ENCODE measurements at places on chromosomes 6 and 20.

DNA sequence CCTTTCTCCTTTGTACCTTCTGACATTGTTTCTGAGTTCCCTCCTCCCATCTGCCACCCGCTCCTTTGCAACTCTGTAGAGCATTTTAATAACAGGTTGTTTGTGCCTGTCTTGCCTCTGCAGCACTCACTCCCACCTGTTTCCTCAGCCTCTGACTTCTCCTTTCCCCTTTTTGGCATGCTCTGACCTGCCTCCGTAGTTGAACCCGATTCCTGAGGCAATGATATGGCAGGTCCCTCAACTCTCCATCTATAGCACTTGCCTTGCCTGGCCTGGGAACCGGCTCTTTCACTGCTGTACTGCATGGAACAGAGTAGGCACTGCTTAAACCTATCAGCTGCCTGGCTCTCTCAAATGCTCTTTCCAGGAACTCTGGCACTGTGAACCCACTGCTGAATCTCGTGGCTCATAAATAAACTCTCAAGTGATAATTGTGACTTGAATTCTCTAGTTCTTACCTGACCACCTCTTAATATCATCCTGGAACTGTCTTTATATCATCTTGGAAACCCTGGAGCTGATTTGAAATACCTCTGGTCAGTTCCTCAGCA lies 50.3 kb downstream of the UTRN start:
- no peak for DNase-seq

DNA sequence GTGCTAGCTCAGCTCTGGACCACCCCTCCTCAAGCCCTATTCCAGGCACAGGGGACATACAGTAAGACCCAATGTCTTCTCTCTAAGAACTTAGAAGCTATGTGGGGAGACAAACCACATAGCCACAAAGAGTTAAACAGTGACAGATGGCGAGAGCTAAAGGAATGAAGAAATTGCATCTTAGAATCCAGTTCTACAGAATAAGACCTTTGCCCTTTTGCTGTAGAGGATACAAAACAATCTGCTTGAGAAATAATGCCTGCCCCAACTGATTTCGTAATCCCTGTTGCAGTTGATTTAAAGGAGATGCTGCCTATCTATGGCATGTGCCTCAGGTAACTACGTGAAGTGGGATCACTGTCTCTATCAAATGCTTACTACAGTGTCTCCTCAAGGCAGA lies 31.2 kb downstream of the TNFRSF21 start:
- no peak for DNase-seq

- DNase-seq, result no peak
Measured at GRCh38 chr6:21201637-21202350, 391.8 kb upstream of the SOX4 start.

GRCh38 chr20:63212792-63213191 lies 3.1 kb downstream of the YTHDF1 start:
- no peak for DNase-seq

GRCh38 chr6:67560068-67560467 lies 1075.0 kb upstream of the ADGRB3 start:
- no peak for DNase-seq

DNA sequence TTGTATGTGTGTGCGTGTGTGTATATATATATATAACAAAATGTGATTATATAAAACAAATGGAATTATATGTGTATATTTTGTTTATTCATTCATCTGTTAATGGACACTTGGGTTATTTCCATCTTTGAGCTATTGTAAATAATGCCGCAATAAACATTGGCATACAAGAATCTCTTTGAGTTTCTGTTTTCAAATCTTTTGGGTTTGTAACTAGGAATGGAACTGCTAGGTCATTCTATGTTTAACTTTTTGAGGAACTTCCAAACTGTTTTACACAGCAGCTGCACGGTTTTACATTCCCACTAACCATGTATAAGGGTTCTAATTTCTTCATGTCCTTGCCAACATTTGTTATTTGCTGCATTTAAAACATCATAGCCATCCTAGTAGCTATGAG lies 39.9 kb upstream of the TGM2 start:
- no peak for DNase-seq

DNA sequence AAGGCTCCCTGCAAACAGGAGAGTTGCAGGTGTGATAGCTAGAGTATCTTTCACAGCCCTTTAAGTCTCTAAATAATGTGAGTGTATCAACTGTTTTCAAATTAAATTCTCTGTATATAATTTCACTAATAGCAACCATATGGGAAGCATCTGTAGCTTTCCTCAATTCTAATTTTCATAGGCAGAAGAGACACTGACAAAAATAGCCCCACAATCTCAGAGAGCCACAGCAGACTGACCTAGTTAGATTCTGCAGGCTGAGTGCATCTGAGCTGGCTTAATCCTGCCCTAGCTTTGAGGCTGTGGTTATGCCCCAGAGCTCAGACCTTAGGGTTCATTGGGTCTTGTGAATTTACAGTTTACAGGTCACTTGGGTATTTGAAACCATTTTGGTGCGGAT lies 63.9 kb downstream of the MAP7 start:
- DNase-seq, result no peak

DNA sequence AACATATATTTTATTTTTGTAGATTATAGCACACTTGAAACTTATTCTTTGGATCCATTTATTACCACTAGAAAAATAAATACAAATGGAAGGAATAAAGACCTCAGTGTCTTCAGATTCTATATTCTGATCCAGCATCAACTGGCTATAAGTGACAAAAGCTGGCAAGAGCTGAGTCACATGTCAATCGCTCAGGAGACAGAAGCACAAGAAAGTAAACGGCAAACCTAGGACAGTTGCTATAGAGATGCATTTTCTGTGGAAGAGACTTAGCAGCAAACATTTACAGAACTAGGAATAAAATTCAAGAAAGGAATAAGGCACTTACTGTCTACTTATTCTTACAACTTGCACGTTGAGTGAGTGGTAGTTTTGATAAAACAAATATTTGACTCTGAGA lies 230.4 kb downstream of the CLVS2 start:
- no peak for DNase-seq

GRCh38 chr6:5217356-5217755 lies 43.4 kb downstream of the LYRM4 start:
- no peak for DNase-seq

DNA sequence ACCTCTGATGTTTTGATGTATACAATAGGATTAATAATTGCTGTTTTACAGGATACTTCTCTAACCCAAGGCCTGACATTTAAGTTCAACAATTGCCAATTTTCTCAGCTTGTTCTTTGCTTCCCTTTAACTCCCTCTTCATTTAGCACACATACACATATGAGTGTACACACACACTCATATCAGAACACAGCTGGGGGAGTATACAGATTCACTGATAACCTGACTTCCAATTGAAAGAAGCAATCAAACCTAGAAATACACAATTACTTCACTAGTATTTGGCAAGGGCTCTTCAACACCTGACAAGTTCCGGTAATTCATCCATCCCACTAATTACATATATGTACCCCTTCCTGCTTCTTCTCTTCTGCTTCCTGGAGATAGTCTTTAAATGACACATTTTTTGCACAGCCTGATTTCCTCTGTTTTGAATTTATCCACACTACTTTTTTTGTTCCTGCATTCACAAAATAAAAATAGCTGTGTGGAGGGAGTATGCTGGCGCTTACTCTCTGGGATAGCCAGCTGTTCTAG lies 11.2 kb downstream of the UST start:
- DNase-seq, result no peak

GRCh38 chr6:37709250-37709931 lies 11.7 kb upstream of the MDGA1 start:
- DNase-seq, result no peak

GRCh38 chr6:118186672-118187567 lies 279.9 kb downstream of the SLC35F1 start:
- no peak for DNase-seq

DNA sequence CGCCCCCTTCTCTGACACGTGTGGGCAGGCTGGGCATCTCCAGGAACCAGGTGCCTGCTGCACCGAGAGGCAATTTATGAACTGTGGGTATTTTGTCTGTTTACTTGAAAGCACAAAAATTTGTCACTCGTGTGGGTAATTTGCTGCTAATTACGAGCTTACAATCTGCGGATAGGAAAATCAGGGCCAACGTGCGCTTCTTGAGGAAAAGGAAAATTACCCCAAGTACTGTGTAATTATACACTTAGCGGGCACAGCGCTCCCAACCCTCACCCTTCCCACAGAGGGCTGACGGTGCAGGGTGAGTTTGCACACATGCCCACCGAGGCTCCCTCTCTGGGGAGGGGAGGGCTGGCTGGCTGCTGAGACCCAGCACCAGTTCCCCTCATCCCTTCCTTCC lies 25.3 kb upstream of the MDGA1 start:
- no peak for DNase-seq

- DNase-seq, result no peak
Measured at GRCh38 chr20:41213150-41213820, 75.9 kb downstream of the PLCG1 start.

- DNase-seq, result peak; percentile 41
Measured at GRCh38 chr6:130366107-130367005, 539 bp downstream of the TMEM200A start.

- no peak for DNase-seq
Measured at GRCh38 chr20:50504231-50504823, 5.9 kb upstream of the PTPN1 start.

- no peak for DNase-seq
Measured at GRCh38 chr6:129608886-129609537, 101.0 kb downstream of the ARHGAP18 start.

DNA sequence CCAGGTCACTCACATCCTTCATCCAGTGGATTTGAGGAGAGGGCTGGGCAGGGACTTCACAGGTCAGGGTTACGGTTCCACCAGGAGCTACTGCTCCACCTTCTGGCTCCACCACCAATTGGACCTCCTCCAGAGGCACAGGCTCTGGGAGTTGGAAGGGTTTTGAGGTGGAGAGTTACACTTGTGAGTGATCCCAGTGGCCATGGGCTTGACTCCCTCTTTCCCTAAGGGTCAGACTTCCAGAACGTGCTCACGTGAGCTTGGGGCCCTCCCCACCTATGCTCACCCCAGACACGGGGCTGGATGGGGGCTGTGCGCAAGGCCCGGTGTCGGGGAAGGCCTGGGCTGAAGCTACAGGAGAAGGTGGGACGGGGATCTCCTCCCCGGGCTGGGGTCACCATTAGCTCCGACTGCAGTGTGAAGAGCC lies 1.5 kb downstream of the AGER start:
- no peak for DNase-seq

GRCh38 chr6:167094436-167094819 lies 28.5 kb upstream of the CCR6 start:
- no peak for DNase-seq

DNA sequence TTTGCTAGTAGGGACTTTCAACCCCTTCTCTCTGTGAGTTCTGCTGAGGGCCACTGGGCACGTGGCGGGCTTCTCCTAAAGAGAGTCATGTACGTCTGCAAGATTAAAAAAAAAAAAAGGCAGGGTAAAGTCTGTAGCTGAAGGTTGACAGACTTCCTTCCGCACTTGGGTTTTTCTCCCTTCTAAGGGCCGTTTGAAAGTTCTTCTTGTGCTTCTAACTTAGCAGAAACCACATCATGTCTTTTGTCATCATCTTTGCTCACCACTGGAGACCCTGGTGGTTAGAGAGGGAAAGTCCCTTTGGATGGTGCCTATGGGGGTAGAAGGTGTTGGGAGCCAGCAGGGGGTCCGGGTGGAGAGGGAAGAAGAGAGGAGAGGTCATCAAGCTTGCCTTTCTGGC lies 31.4 kb downstream of the PRDM1 start:
- no peak for DNase-seq

DNA sequence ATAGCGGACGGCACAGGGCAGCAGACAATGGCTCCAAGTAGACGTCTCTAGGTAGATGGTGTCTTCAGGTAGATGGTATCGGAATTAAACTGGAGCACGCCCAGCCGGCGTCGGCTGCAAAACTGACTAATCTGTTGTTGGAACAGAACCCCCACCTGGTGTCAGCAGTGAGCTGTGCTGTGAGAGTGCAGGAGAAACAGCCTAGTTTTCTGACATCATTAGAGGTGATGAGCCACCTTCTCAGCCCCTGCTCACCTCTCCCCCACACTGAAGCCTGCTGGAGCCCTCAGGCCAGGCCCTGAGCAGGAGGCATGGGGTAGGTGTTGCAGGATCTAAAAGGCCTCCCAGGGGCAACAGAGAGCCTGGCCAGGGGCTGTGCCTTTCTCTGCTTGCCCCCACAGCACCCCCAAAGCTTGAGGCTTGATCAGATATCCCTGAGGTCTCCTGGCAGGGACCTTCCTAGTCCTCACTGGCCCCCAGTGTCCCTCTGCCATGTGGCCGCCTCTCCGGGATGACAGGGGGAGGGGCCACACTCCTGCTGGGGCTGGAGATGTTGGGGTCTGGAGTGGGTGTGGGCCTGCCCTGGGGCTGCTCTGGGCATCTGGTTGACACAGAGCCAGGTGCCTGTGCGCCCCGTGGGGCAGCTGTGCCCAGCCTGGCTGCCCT lies 6.9 kb upstream of the HELZ2 start:
- DNase-seq, result peak; percentile 72

DNA sequence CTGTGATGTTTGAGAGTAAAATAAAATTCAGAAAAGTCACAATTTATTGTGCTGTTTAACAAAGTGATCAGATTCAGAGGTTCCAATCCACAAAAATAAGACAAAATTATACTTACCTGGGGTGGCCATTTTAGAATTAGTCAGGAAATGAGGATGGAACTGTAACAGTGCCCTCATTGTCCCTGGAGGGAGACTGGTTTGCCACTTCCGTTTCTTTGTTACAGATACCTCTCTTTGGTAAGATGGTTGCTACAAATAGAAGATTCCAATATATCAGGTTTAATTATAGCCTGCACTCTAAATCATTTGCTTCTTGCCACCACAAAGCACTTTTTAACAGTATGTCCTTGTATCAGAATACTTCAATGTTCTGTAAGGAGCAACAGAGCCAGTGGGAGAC lies 95.6 kb downstream of the CTNNBL1 start:
- DNase-seq, result no peak

DNA sequence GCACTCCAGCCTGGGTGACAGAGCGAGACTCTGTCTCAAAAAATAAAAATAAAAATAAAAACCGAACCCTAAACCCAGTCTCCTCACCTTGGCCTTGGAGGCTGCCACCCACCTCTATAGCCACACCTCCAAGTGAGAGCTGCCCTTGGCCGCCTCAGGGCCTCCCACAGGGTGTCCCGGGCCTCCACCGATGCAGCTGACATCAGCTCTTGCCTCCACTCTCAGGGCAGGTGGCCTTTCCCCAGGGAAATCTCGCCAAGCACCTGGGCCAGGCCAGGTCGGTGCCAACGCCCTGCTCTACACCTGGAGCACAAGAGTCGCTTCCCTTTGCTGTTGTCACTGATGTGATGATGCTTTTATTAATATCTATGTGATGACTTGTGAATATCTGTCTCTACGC lies 8.9 kb upstream of the MYL9 start:
- DNase-seq, result no peak

DNA sequence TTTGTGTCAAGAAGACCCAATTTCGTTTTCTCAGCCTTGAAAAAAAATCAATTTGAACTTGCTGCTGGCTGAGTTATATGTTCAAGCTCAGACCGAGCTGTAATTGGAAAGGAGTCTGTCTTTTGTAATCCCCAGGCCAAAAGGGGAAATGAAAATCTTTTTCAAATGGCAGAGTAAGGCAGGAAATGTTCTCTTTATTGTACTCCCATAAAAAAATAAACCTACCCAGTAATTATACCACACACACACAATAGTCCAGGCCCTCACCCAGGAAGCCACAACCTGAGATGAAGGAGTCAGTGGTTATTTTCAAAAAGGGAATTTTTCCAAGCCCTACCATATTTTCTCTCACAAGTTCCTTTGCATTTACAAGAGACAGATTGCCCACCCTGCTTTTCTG lies 45.3 kb downstream of the CLIC5 start:
- DNase-seq, result no peak

GRCh38 chr20:23039885-23040508 lies 4.9 kb downstream of the SSTR4 start:
- DNase-seq, result no peak

GRCh38 chr20:38073307-38074071 lies 39.9 kb downstream of the RPRD1B start:
- DNase-seq, result no peak

Measured in stimulated activated CD4-positive, alpha-beta T cell treated with anti-CD3 and anti-CD28 coated beads, Interleukin-2, amount 100 ng/mL, for 24 hours (primary cell).